ENCODE measurements at places on chromosomes 7 and 10.

DNA sequence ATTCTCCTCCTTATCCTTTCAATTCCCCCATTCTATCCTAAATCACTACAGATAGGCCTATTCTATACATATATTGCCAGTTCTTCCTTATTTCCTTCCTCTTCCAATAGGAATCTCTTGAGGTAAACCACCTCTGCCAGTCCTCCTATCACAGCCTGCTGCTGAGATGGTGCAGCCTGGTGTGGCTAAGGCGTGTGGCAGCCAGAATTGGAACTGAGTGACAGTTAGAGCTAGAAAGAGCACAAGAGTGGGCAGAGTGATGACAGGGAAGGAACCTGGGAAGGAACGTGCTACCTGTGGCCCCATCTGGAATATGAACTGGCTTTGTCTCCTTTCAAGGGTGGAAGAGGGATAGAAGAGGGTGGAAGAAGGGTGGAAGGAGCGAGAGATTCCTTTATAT lies 187.7 kb downstream of the HECW1 start:
- DNase-seq: no peak

DNA sequence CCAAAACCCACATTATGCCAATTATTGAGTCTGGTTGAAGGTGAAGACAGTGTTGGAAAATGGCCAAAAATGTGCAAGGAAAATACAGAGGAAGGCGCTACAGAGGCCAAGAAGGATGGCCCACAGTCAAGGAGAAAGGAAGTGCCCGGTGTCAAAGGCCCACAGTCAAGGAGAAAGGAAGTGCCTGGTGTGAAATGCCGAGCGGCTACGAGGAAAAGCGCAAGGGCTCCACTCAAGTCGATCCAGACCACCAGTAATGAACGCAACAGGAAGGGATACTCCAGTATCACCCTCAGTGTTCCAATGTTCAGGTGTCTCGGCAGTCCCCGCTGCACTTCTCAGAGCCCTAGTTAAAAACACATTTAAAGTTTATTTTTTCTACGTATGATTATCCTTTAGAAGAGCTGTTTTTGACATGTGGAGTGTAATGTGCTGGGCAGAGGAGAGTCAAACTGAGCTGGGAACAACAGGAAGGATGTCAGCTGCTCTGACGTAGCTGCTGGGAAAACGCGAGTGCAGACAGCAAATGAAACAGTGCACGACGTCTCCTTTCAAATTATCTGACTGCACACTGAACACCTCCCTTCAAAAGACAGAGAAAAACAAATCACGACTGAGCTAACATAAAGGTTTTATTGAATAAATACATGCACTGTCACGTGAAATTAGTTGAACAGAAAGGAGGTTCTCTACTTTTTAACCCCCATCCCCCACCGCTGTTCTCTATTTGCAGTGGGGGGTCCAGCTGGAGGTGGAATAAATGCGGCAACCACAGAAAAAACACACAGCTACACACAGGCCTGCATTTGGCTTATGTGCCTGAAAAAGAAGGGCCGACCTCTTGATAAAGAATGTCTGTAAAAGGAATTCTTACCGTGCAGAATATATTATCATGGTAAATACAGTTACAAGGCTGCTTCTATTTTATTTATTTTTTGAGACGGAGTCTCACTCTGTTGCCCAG lies 26.1 kb upstream of the NCAPG2 start:
- no peak for DNase-seq

GRCh38 chr7:108099713-108100112 lies 30.4 kb downstream of the LAMB4 start:
- DNase-seq: no peak

DNA sequence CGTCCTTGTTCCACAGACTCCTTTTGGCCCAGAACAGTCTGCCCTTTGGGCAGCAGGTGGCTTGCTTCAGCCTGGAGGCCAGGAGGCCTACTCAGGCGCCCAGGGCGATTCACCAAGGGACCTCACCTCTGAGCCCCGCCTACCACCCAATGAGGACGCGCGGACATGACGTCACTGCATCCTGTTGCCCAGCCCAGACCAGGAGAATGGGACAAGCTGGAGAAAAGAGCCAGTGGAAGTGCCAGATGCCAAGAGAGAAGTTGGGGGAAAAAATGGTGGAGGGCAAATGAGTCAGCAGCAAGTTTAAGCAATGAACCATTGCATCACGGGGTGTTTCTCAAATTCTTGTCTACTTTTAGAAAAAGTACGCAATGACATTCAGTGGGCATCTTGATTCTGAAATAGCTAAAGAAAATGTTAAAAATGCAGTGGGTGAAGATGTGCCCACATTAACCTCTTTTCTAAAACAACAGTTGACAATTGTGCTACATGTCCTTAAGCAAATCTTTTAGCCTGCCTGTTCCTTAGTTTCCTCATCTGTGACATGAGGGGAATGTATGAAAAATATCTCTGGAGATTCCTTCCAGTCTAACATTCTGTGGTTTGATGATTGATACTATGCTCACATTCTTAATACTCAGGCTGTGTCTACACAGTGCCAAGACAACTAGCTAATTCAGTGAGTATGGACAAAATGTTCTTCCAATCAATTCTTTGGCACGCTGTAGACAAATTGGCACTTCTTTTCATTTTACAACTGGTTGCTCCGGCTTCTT lies 23.9 kb upstream of the LEP start:
- no peak for DNase-seq

GRCh38 chr10:71231206-71231605 lies 18.8 kb downstream of the UNC5B start:
- no peak for DNase-seq

DNA sequence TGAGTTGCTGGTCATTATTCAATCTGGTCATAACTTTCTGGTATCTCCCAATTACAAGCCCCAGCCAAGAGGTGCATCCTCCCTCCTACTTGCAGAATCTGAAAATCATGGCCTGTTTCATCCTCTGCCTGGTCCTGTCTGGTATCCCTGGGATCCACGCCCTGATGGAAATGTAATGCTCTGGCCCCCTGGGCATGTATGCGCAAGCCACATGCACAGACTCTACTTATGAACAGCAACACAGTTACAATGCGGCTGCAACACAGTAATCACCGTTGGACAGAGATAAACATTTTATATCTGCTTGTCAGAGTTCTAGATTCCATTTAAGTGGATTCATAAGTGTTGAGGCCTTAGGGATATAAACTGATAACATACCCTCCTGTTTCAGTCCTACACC lies 117.8 kb upstream of the ABI1 start:
- no peak for DNase-seq

DNA sequence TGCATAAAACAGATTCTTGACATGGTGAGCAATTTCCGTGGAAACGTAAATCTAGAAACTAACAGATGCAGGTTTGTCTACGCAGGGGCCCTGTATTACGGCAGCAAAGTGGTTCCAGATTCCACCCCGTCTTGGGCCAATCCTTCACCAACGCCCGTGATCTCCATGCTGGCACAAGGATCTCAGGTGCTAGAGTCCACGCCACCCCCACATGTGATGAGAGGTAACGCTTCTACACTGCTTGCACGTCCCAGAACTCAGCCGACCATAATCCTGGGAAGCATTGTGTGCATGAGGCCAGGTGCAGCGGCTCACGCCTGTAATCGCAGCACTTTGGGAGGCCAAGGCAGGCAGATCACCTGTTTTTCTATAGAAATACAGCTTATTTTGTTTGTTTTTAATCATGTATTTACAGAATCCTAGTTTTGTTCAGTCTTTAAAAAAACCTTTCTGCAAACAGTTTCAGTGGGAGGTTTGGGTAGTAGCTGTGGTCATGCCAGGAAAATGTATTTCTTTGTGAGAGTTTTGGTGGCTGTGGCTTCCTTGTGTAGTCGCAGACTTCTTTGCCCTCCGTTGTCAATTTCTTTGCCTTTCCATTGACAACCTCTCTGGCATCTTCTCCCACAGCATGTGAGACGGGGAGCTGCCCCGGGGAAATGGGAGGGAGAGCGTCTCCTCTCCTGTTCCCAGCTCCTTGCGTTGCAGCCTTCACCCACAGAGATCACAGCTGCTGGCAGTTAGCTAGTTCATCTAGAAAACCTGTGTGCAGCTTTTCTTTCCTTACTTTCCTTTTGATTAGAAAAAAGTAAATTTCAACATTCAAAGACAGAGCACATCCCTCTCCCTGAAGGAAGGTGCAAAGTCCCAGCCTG lies 35.7 kb downstream of the ITIH2 start:
- no peak for DNase-seq

- no peak for DNase-seq
Observed at GRCh38 chr10:132064771-132065437, 842 bp upstream of the JAKMIP3 start.

- DNase-seq: no peak
Observed at GRCh38 chr10:14580671-14581332, 193.9 kb downstream of the FAM107B start.

Data from NCI-H1930 (cell line).